ENCODE measurements at places on chromosomes 16 and 17. TPM values are rescaled to one million over a fixed set of nuclear protein-coding genes. Genes with fewer than 3 reads are reported as not detected.

C17orf50 gene
- not detected for total RNA-seq

HSD17B2 gene
- 1.2 TPM for total RNA-seq

ADAMTS18 gene
- total RNA-seq = 5.8 TPM

SLC5A10 gene
- not detected for total RNA-seq

ITGA2B gene
- total RNA-seq = 1.2 TPM

RHBDL3 gene
- total RNA-seq = 0.50 TPM

SLC13A5 gene
- 1.1 TPM for total RNA-seq
